ENCODE measurements at places on chromosomes 1 and 21.

DNA sequence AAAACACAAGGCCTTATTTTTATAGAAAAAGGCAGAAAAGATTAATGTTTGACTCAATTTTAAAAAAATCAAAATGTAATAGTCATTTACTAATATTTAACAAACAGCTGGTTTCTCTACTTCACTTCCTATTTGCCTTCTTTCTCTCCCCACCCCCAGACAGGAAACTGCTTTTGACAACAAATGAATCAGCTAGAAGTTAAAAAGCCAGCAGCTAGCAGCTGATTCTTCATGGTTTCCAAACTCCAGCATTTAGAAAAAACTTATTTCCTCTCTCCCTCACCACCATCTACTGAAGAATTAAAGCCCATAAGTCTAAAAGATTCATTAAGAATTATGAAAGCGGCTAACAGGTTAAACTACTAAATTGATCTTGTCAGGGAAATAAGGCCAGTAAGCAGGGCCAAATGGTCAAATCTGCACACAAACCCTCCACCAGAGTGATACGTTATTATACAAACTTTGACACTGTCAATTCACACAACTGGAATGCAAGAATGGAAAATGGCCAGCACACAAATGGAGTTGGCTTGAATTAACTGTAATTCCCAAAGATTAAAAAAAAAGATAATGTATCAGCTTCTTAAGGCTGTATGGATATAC, 4.0 kb downstream of the WDR26 start:
- peak; percentile 42 for DNase-seq

- no peak for DNase-seq
Measured at GRCh38 chr1:238063454-238063853, 172.7 kb upstream of the ZP4 start.

DNA sequence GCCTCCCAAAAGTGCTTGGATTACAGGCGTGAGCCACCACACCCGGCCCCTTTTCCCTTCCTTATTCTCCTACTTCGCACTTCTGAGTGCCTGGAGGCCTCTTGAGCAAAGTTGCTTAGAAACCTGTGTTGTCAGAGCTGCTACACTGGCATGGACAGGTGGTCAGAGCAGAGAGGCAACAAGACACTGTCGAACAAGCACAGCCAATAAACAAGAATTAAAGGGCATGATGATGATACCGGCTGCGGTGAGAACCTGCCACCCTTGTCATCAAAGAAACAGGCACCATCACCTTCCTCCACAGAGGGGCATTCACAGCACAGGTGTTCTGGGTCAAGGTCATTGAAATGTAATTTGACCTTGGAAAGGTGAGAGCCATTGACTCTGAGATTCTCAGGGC, 23.3 kb downstream of the STUM start:
- DNase-seq: no peak

DNA sequence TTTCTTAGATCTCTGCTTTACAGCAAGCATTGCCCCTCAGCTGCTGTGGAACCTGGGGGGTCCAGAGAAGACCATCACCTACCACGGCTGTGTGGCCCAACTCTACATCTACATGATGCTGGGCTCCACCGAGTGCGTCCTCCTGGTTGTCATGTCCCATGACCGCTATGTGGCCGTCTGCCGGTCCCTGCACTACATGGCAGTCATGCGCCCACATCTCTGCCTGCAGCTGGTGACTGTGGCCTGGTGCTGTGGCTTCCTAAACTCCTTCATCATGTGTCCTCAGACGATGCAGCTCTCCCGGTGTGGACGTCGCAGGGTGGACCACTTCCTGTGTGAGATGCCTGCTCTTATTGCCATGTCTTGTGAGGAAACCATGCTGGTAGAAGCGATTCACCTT, 33.4 kb upstream of the OR2B11 start:
- DNase-seq: no peak
